Hematopoietic multipotent progenitor cell treated with erythropoietin and hydrocortisone succinate and interleukin-3 and kit ligand, for 17 days (in vitro differentiated cells): ENCODE measurements at places on chromosomes 11 and 22.

GRCh38 chr11:65558002-65558929 is at the start of gene LTBP3:
TSS of gene LTBP3 (minus strand) at chr11:65558359. CDS start at chr11:65557959, 400 bp downstream.
- peak; percentile 83 for DNase-seq

DNA sequence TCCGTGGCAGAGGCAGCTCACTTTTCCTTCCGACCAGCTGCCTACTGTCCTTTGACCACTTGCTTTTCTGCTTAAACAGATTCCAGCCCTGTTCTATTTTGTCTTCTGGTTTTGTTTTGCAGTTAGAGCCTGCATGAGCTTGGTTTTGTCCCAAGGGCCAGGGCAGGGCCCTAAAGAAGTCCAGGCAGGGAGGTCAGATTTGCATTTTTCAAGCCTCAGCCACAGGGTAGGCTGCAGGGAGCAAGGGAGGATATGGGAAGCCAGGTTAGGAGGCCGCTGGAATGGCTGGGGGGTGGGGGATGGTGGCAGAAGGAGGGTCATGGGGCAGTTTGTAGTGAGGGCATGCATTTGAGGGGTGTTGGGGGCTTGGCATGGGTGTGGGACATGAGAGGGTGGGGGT is 23.1 kb downstream of the FADD start:
- no peak for DNase-seq

DNA sequence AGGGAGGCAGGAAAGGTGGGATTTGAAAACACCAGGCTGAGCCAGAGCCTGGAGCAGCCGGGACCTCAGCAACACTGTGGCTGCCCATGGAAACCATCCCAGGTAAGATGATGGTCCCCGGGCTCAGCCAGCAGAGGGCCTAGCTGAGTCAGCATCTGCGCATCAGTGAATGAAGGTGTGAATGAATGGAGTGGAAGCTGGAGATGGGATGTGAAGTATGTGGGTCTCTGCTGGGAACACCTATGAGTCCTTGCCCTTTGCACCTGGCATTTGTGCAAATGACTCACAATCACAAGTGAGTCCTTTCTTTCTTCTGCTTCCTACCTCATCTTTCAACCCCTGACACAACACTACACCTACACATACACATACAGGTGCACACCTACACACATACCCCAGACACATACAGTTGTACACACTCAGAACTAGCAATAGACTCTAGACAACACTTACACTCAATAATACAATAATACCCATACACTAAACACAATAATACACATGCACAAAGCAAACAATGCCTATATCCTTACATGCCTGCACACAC is 62.8 kb upstream of the PRDM11 start:
- DNase-seq, result no peak

DNA sequence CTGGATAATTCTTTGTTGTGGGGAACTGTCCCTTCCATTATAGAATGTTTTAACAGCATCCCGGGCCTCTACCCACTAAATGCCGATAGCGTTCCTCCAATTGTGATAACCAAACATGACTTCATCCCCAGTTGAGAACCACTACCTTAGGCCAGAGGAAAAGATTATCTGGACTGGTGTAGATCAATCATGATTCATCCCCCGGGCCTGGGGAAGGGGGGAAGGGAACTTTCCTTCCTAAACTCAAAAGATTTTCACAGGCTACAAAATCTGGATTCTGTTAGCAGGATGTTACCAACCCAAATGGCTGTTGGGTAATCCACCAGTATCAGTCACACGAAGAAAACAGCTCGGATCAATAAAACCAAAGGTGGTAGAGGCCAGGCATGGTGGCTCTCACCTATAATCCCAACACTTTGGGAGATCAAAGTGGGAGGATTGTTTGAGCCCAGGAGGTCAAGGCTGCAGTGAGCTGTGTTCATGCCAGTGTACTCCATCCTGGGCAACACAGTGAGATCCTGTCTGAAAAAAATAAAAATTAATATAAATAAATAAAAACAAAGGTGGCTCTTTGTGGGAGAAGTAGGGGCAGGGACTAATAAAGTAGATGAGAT is 10.1 kb downstream of the CTR9 start:
- DNase-seq, result no peak

- DNase-seq, result no peak
Observed at GRCh38 chr22:29574762-29575450, 6.0 kb downstream of the NIPSNAP1 start.

- DNase-seq, result no peak
Observed at GRCh38 chr11:3165152-3165705, at the start of gene OSBPL5. TSS of gene OSBPL5 (minus strand) at chr11:3165310. CDS start at chr11:3129148, 36,162 bp downstream.

- DNase-seq, result no peak
Observed at GRCh38 chr11:19905280-19905853, 192.7 kb downstream of the NAV2 start.

GRCh38 chr11:36352922-36353321 is 56.8 kb downstream of the PRR5L start:
- no peak for DNase-seq

DNA sequence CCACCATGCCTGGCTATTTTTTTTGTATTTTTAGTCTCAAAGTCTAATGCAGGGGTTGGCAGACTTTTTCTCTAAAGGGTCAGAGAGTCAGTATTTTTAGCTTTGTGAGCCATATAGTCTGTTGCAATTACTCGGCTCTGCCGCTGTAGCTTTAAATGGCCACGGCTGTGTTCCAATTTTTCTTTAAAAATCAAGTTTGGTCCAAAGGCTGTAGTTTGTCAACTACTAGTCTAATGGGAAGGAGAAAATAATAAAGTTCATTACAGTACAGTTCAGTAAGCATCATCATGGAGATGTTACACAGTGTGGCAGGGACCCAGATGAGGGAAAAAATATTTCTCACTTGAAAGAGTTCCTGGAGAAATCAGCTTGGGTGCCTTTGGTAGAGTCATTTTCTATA is 107.6 kb downstream of the CSNK2A3 start:
- no peak for DNase-seq

DNA sequence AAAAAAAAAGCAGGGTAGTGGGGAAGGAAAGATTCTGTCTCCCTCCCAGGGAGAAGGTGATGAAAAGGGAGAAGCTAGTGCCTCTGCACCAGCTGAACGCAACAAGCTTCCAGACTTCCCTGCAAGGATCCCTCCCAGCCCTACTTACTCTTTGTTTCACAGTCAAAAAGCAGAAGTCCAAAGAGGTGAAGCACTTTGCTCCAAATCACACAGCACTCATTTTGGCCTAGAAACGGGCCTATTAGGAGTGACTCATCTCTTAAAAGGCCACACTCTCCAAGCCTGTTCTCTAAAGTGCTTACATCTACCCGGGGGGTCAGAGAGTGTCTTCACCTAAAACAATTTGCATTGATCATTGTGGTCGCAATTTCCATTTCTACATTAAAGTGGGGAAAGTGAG is 17.7 kb upstream of the GRK3 start:
- DNase-seq, result no peak

DNA sequence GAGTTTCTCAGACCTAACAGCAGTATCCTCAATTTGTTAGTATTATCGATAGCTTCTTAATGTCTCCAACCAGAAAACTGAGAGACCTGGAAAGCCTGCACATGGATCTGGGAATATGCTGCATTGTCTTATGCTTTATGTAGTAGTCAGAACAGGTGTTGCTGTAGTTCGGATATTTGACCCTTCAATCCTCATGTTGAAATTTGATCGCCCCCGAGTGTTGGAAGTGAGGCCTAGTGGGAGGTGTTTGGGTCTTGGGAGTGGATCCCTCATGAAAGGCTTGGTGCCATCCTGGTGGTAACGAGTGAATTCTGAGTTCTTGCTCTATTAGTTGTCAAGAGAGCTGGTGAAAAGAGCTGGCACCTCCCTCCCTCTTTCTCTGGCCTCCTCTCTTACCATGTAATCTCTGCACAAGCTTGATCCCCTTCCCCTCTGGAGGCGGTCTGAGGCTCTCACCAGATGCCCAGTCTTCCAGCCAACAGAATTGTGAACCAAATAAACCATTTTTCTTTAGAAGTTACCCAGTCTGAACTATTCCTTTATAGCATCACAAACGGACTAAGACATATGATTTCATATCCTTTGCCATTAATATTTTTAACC is 227.1 kb downstream of the DDX10 start:
- DNase-seq, result no peak

- no peak for DNase-seq
Observed at GRCh38 chr11:57935402-57936049, 88.2 kb upstream of the OR9Q1 start.

DNA sequence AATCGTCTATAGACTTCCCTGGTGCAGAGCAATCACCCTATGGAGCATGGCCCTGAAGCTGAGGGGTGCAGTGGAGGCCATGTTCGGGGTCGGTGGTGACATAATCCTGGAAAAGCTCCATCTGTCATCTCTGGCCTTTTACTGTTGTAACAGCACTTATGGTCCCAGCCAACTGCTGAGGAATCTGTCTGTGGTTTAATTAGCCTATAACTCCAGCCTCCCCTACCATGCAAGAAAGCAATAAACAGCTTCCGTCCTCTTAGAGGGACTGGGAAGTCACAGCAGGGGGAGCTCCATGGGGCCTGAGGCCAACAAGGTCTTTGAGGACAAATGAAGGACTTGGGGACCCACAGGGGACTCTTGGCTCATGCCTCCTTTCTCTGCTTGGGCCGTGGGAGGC is 159.1 kb upstream of the NECTIN1 start:
- DNase-seq, result no peak

- DNase-seq, result no peak
Observed at GRCh38 chr11:47220401-47220821, 5.6 kb downstream of the DDB2 start.

DNA sequence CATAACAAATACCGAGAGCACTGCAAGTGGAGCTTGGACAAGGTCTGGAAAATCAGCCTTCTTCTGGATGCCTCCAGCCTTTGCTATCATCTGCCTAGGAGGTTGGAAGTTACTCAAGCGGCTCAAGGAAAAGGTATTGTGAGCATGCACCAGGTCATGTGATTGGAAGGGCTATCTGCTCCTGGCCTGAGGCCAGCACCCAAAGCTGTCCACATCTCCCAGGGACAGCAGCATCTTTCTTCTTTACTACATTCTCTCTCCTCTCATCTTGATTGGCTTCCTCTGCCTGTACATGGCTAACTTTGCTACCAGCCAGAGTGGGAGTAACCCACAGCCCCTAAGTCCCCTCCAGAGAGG is 44.2 kb upstream of the AMPD3 start:
- DNase-seq, result no peak

- no peak for DNase-seq
Observed at GRCh38 chr11:36044636-36045035, 100.8 kb downstream of the LDLRAD3 start.

- no peak for DNase-seq
Observed at GRCh38 chr22:17097062-17097461, 12.3 kb downstream of the IL17RA start.

GRCh38 chr11:106727256-106727655 is 291.0 kb downstream of the GUCY1A2 start:
- DNase-seq, result no peak

DNA sequence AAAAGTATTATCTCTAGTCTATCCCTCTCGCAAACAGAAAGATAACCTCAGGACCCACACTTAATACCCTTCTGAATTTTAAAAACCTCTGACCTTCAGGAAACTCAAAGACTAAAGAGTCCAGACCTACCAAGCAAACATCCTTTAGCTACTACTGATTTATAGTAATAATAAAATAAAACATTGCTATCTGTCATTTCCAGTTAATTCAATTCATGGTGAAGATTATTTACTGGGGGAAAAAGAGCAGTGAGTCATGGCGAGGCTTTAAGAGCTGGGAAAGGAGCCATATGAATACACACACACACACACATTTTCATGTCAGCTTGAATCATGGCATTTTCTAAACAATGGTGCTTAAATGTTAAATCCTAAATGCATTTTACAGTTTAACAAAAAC is 87.1 kb downstream of the FAM76B start:
- DNase-seq, result no peak

GRCh38 chr22:31556627-31557203 is 60.4 kb downstream of the SFI1 start:
- peak; percentile 64 for DNase-seq
